ENCODE measurements at places on chromosomes 12 and 14. TPM values are rescaled to one million over a fixed set of nuclear protein-coding genes. Genes with fewer than 3 reads are reported as not detected.
A peak's percentile ranks its signal among the peaks of the same experiment; 100 is the strongest.

Gene RFLNA
- polyA plus RNA-seq = 9.3 TPM

- peak; percentile 58 for DNase-seq
Observed at GRCh38 chr14:100902295-100903133, 1.0 kb downstream of the RTL1 start.

- no peak for DNase-seq
Observed at GRCh38 chr14:56417173-56417572, 162.4 kb upstream of the TMEM260 start.

DNA sequence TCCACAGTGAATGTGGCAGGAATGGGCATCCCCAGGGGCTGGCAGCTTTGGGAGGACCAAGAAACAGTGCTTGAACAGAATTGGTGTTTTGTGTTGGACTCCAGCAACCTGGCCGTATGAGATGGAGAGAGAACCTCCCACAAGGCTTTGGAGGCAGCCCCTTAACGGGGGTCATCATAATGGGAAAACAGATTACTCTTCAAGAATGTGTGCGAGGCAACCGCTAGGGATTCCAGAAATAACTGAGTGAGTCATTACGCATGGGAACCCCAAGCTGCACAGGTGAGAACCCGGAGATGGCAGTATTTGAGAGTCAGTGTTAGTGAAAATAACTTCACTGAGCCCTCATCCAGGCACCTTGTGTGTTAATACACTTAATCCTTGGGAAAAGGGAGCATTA is 567.8 kb upstream of the TBX3 start:
- DNase-seq = no peak

- peak; percentile 62 for DNase-seq
Observed at GRCh38 chr12:132597333-132598316, 12.8 kb downstream of the LRCOL1 start.

DNA sequence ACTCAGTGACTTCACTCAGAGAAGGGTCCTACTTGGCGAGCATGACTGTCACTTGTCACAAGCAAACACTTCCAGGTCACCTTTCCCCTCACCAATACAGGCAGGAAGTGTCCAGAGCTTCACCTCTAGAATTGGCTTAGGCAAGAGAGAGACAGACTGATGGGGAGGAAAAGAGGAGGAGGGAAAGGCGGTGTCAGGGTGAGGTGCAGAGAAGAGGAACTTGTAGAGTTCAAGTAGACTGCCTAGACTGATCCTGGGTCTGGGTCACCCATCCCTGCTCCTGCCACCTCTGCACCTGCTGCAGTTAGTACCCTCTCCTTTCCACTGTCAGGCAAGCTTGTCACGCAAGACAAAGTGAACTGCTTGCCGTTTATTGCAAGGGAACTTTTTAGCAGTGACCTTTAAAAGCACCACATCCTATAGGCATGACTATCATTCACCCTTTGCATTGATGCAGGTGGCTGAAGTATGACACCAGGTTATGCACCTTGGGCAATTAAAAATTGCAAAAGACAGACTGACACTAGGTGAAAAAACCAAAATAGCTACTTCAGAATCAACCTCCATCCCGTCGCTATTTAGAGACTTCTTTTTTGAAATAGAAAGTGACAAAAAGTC is 292.4 kb downstream of the SYT1 start:
- DNase-seq = no peak
